ENCODE measurements at places on chromosomes 7 and 10. TPM values are rescaled to one million over a fixed set of nuclear protein-coding genes. Genes with fewer than 3 reads are reported as not detected.

NPTX2 gene
- total RNA-seq: 0.13 TPM

CFAP43 gene
- 0.36 TPM for total RNA-seq

ASAH2 gene
- total RNA-seq: 0.38 TPM

ITIH5 gene
- total RNA-seq: 0.12 TPM

SRGN gene
- total RNA-seq: 101 TPM

All from A549 treated with GW870086 at 1 μM for 4 hours (cell line).